Thymus (tissue), 14 donors: ENCODE measurements at places on chromosomes 13 and 19. TPM values are rescaled to one million over a fixed set of nuclear protein-coding genes. Genes with fewer than 3 reads are reported as not detected.
A peak's percentile ranks its signal among the peaks of the same experiment; 100 is the strongest.

The KLHL1 gene
- total RNA-seq: 0.05 TPM

The DZIP1 gene
- 7.0 TPM for total RNA-seq

The KISS1R gene
- 0.24 TPM for total RNA-seq

The NALCN gene
- total RNA-seq: 0.28 TPM

The CEACAM4 gene
- total RNA-seq: 0.52 TPM

The KLK7 gene
- 0.52 TPM for total RNA-seq

The DHX34 gene
- total RNA-seq: 5.2 TPM

The RFXAP gene
- total RNA-seq: 2.6 TPM

The EDNRB gene
- 3.1 TPM for total RNA-seq

The SIGLEC12 gene
- total RNA-seq: 0.99 TPM

The MTRF1 gene
- total RNA-seq: 16.3 TPM

The KIR2DL1 gene
- not detected for total RNA-seq

The ATP4B gene
- 0.38 TPM for total RNA-seq

DNA sequence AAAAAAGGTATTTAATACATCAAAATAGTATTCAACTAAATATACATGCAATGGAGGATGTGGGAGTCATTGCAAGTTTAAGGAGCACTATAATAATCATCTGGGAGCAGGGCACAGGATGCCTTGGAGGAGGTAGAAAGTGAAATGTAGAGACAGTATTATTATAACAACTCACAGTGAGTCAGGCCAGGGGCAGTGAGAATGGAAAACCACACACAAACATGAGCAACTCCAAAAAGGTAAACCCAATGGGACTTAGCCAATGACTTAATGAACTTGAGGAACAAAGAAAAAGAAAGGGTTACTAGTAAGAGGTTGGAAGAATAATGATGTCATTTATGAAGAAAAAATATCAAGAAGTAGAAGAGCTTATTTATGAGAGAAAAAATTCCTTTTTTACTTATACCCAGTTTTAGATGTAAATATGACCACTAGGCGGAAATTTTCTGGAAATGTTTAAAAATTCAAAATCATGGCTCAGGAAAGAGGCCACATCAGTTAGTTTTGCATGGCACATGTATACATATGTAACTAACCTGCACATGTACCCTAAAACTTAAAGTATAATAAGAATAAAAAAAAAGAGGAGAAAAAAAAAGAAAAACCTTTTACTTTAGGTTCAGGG is 389.3 kb downstream of the SUCLA2 start:
- no peak for DNase-seq

- no peak for DNase-seq
Measured at GRCh38 chr19:44050740-44051649, 841 bp upstream of the ZNF223 start.

GRCh38 chr13:112933649-112934048 is 35.4 kb upstream of the MCF2L start:
- DNase-seq: no peak

DNA sequence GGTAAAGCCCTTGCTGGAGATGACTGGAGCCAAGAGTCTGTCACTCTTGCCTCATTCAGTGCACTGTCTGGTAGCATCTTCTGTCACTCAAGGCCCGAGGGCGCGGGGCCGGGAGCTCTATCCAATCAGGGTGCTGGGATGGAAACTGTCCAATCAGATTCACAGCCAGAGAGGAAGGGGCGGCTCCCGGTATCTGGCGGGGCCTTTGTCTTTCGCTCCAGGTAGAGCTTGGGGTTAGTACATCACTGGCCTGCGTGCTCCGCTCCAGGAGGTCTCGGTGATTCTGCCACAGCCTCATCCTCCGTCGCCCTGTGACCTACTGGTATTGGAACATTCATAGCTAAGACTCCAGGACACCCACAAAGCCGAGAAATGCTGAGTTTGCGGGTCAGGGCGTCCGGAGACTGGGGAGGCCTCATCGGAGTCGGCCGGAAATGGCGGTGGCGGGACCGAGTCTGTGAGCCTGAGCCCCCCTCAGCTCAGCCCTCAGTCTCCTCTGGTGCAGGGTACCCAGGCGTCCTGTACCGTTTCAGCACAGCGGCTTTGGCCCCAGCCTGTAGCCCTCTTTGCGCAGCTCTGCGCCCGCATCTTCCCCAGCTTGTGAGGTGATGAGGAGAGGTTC is 20.6 kb upstream of the ZNF430 start:
- DNase-seq: peak; percentile 80

DNA sequence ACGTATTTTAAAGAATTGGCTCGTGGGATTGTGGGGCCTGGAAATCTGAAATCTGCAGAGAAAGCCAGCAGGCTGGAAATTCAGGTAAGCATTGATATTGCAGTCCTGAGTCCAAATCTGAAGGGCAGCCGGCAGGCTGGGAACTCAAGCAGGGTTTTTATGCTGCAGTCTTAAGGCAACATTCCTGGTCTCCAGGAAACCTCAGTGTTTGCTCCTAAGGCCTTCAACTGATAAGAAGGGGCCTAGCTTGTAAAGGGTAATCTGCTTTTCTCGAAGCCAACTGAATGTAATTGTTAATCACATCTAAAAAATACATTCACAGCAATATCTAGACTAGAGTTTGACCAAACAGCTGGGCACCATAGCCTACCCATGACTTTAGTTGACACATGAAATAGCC is 154.4 kb downstream of the EFNB2 start:
- DNase-seq: no peak

- no peak for DNase-seq
Measured at GRCh38 chr19:58381460-58382212, 806 bp upstream of the ZNF837 start.

DNA sequence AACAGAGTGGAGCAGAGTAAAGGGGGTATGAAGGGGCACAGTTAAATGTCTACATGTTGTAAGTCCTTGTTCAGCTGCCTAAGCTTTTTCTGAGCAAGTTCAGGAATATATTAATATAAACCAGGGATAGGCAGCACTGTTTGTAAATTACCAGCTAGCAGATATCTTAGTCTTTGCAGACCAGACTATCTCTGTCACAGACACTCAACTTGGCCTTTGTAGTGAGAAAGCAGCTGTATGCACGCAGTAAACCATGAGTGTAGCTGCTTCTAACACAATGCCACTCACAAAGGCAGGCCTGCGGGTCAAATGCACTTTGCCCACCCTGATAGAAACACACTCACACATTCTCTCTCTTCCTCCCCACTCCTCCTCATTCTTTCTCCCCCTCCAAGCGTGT is 1016.9 kb downstream of the UQCRFS1 start:
- DNase-seq: no peak

GRCh38 chr19:10760273-10760944 is 42.5 kb downstream of the DNM2 start:
- DNase-seq: no peak

DNA sequence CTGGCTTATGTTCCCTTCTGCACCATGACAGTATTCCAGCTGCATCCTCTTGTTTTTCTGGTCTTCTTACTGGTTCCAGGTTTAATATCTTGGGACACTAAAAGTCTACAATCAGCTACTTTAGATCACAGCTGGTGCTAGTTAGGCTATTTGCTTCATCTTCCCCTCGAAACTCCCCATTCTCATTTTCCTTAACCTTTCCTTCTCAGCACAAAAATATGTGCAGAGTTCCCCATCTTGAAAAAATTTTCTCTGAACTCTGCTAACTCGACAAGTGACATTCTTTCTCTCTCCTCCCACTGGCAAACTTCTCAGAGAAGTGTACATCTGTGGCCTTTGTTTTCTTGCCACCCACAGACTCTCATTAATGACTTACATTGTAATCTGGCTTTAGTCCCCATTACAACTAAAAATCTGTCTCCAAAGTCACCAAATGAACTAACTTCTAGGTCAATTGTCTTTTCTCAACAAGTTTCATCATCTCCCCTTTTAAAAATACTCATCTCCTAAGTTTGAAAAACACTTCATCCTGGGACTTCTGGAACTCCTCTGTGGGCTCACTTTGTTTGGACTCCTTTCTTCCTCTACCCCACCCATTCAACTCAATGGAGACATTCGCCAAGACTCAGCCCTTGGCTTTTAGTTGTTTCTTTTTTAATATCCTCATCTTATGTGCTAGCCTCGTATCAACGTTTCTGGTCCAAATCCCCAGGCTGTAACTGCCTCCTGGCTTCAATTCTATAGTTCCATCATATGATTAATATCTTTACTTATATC is 7.1 kb upstream of the KL start:
- no peak for DNase-seq

DNA sequence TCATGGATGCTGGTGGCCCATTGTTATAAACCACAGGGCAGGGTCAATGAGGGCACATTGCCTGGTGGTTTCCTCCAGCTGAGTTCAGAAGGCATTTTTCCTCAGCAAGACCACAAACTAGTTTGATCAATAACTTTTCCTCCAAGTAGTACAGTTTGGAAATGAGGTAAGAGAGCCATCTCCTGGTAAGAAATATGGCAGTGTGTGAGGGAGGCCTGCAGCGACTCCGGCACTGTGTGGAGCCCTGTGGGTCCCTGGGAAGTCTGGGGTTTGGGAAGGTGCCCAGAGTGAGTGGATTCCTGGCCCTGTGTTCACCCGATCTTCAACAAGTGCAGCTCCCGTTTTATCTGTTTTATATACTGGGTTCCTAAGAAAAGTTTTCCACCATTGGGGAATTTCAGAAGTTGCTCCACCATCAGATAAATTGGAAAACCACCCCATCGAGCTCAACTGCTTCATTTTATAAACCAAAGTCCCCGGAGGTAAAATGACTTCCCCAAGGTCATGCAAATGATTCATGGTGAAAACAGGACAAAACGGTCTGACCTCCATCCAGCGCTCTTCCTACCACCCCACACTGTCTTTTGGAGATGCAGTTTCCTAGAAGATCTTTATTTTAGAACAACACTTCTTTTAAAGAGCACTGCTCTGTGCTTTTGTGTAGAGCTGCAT is 148.4 kb downstream of the KATNAL1 start:
- no peak for DNase-seq

- no peak for DNase-seq
Measured at GRCh38 chr13:51148223-51148951, 37.3 kb upstream of the C13orf42 start.
